Natural killer cell (primary cell): ENCODE measurements at places on chromosomes 4 and X. TPM values are rescaled to one million over a fixed set of nuclear protein-coding genes. Genes with fewer than 3 reads are reported as not detected.

TEX13D gene
- 0.32 TPM for total RNA-seq

DNA sequence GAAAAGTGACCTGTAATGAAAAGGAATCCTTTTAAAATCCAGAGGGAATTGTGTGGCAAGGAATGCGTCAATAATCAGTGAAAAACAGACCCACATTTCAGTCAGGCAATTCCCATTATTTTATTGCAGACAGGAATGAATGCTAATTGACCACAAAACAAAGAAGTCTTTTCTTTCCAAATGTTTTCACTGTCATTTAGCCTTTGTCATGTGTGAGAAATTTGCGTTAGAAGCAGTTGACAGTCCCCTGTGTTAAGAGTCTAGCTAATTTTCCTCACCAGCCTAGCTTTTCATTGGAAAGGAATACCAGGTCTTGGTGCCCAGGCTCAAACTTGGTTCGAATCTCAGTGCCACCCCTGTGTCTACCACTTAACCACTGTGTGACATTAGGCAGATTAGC lies 83.4 kb downstream of the KIT start:
- no peak for DNase-seq

BBS12 gene
- 1.8 TPM for total RNA-seq

DNA sequence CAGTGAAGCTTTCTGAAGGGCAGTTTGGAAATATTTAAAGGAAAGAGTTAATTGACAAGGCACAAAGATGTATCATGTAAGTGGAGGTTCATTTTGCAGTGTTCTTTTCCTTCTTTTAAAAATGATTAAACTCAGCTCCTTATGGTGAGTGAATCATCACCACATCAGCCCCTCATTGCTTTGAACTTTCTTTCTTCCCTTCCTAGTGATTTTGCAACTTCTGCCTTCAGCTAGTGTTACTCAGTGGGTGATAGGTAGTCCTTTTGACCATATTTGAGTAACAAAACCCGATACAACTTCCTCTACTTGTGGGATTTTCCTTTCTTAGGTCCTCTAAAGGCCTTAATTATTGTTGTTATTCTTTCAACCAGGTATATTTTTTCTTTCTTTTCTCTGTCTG lies 8.2 kb downstream of the ZCCHC4 start:
- DNase-seq = no peak

GRCh38 chrX:24561121-24561520 lies 86.0 kb downstream of the PCYT1B start:
- peak; percentile 17 for DNase-seq

DNA sequence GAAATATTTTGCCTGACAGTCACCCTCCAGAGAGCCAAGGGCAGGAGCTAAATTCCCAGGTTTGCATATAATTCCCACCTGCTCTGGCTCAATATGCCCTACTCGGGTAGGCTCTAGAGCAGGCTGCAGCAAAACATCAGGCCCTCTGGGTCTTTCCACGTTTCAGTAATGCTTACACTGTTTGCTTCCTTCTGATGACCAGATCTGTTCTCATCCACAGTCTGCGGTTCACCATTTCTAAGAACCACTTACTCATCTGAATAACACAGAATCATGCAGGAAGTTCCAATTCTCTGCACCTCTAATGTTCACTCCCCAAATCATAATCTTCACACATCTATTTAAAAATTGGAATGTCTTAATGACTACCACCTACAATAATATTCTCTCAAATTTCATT lies 141.4 kb downstream of the PPP3CA start:
- peak; percentile 66 for DNase-seq
